ENCODE measurements at places on chromosomes 3 and 15.

GRCh38 chr15:97014001-97014400 lies 683.5 kb downstream of the NR2F2 start:
- DNase-seq: no peak

DNA sequence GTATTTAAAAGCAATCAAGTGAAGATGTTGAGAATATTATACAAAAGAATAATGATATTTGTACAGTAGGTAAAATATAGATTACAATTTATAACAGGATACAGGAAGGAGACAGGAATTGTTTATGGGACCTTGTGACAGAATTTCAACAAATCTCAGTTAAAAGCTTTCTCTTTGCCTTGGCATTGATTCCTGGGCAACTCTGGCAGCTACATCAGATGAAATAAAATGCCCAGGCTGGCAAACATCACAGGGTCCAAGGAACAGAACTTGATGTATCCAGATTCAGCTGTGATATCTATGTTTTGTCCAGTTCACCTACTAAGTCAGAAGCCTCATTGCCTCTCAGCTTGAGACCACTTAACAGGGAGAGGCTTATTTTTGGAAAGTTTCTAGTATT lies 473.1 kb downstream of the MCTP2 start:
- no peak for DNase-seq

DNA sequence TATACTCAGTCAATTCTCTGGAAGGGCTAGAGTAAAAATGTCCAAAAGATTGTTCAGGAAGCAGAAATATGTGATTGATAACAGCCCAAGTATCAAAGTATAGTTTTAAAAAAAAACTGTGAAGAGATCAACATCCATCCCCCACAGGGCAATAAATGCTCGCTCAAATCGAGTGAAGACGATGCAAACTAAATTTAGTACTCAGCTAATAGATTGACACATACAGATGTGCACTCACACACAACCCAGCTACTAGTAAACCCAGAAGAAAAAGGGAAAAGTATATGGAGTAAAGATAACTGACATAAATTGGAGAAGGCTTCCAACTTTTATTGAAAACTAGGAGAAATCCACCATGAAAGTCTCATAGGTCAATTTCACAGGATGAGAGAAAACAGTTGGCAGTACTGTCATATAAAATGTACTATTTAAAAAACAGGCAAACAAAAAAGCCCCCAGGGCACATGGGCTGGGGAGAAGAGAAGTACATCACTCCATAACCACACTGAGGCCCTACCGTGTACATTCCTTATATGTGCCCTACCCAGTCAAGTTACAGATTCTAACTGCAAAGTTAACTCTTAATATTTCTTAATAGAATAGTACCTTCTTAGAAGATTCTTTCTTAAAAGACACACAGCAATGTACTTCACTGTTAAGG lies 125.7 kb downstream of the TBL1XR1 start:
- no peak for DNase-seq

GRCh38 chr3:73571238-73571794 lies 53.4 kb downstream of the PDZRN3 start:
- DNase-seq: no peak
